Type B pancreatic cell (in vitro differentiated cells): ENCODE measurements at places on chromosomes 5 and 9. TPM values are rescaled to one million over a fixed set of nuclear protein-coding genes. Genes with fewer than 3 reads are reported as not detected.

- H3K4me1 ChIP-seq: no peaks in the 10 kb centered on the region
- peaks cover 44% of the 10 kb centered on the region for H3K36me3 ChIP-seq
- DNase-seq: no peak
- no peaks in the 10 kb centered on the region for H3K27me3 ChIP-seq
Observed at GRCh38 chr5:148428848-148429247, 45.1 kb downstream of the FBXO38 start.

GRCh38 chr9:20355022-20355421, 267.3 kb downstream of the MLLT3 start:
- peak overlapping the region; percentile 60 for H3K4me3 ChIP-seq
- no peaks in the 10 kb centered on the region for H3K27me3 ChIP-seq
- peaks cover 62% of the 10 kb centered on the region for H3K4me1 ChIP-seq
- peaks cover 33% of the 10 kb centered on the region for H3K36me3 ChIP-seq

DNA sequence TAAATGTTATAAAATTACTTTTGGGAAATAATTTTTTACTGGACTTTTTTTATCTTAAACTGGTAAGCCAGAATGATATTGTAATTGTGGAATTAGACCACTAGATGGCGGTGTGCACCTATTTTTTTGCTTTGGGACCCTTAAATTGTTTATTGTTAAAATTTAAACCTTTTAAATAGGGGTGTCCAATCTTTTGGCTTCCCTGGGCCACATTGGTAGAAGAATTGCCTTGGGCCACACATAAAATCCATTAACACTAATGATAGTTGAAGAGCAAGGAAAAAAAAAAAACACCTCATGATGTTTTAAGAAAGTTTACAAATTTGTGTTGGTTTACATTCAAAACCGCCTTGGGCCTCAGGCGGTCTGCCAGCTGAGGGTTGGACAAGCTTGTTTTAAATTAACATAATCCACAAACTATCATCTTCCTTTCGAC, 28.4 kb upstream of the GADD45G start:
- no peak overlapping the region for H3K4me3 ChIP-seq
- H3K4me1 ChIP-seq: no peaks in the 10 kb centered on the region
- H3K27ac ChIP-seq: no peak overlapping the region
- peaks cover 6% of the 10 kb centered on the region for H3K27me3 ChIP-seq

GRCh38 chr5:170362656-170363055, 26.5 kb downstream of the KCNMB1 start:
- DNase-seq: no peak
- peaks cover 23% of the 10 kb centered on the region for H3K4me1 ChIP-seq
- H3K27me3 ChIP-seq: no peaks in the 10 kb centered on the region

DNA sequence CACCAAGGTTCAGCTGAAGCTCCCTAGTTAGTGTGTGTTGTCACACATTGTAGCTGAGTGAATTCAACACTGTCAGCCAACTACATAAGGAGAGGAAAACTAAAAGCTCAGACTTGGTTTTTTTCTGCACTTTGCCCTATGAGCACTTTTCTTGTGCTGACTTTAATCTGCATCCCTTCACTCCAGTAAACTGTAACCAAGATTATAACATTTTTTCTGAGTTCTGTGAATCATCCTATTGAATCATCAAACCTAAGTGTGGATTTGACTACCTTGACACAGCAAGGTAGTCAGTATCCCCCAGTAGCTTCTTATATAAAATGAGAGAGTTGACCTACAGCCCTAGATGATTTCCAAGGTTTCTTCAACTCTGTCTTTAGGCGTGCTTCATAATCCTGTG, 325.0 kb downstream of the AGTPBP1 start:
- no peak overlapping the region for H3K4me3 ChIP-seq
- no peak for DNase-seq
- H3K27me3 ChIP-seq: no peaks in the 10 kb centered on the region
- H3K4me1 ChIP-seq: peaks cover 30% of the 10 kb centered on the region
- H3K36me3 ChIP-seq: no peaks in the 10 kb centered on the region

DNA sequence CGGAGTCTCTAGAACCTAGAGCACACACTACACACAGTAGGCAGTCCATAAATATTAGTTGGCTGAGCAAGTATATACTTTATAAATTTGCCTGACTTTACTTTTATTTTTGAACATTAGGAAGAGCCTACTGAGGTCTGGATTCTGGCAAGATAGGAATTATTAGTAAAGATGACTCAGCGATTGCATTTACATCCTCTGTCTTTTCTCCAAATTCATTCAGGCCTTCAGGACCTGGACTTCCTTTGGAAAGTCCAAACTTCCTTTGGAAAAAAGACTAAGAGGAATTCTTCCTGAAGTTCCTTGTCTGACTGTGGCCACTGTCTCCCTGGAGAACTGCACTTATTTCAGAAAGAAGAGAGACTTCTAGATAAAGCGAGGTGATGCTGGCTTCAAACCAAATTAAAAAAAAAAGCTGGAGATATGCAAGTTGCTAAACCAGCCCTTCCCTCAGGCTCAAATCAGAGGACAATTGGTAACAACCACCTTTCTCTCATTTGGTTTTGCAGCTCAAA, 251.3 kb downstream of the GAS1 start:
- no peaks in the 10 kb centered on the region for H3K27me3 ChIP-seq
- no peak for DNase-seq
- H3K4me3 ChIP-seq: no peak overlapping the region
- H3K36me3 ChIP-seq: no peaks in the 10 kb centered on the region
- H3K4me1 ChIP-seq: peaks cover 7% of the 10 kb centered on the region

DNA sequence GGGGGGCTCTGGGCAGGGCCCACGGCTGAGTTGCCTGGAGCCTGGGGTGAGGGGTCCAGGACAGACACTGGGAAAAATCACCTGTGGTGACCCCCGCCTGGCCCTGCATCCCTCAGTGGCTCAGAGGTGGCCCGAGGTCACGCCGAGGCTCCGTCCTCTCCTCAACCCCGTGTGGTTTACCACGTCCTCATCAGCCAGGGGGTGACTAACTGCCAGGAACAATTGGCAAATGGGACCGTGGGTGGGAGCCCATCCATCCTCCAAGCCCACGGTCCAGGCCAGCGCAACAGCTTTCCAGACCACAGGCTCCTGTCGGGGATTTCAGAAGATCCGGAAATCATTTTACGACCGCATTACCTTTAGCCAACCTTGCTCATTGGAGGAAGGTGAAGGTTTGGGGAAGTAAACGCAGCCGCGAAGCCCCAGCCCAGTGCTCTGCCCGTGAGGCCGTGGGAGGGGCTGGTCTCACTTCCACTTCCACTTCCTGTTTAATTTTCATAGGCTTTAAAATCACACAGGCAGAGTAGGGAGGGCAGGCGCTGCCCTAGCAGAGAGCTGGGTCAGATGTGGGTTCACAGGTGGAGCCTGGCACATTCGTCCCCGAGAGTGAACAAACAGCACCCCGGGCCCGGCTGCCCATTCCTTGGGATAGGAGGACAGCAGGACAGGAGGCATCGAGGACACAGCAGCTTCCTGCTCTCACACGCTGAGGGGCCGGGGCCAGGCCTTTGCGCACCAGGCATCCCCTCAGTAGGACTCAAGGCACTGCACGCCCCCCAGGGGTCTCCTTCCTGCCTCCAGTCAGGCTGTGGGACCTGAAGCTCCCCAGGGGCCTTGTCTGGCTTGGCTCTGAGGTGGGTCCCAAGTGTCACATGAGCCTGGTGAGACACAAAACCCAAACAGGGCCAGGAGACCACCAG, 19.8 kb upstream of the SLC9A3 start:
- no peak overlapping the region for H3K27ac ChIP-seq
- H3K36me3 ChIP-seq: no peaks in the 10 kb centered on the region
- peaks cover 15% of the 10 kb centered on the region for H3K27me3 ChIP-seq
- no peak overlapping the region for H3K4me3 ChIP-seq

- peaks cover 19% of the 10 kb centered on the region for H3K36me3 ChIP-seq
- H3K4me1 ChIP-seq: peaks cover 21% of the 10 kb centered on the region
- no peaks in the 10 kb centered on the region for H3K27me3 ChIP-seq
- H3K4me3 ChIP-seq: peak within 1 kb of the TSS; percentile 90
- H3K27ac ChIP-seq: peak within 1 kb of the TSS; percentile 82
Observed at GRCh38 chr5:138438724-138439476, at the start of gene REEP2. Gene REEP2 (plus strand): TSS chr5:138439057. CDS start chr5:138439209, 152 bp downstream.

- DNase-seq: no peak
- H3K4me3 ChIP-seq: no peak overlapping the region
- H3K27ac ChIP-seq: peak overlapping the region; percentile 71
- H3K36me3 ChIP-seq: no peaks in the 10 kb centered on the region
Observed at GRCh38 chr9:127987103-127987614, 6.4 kb upstream of the EEIG1 start.

DNA sequence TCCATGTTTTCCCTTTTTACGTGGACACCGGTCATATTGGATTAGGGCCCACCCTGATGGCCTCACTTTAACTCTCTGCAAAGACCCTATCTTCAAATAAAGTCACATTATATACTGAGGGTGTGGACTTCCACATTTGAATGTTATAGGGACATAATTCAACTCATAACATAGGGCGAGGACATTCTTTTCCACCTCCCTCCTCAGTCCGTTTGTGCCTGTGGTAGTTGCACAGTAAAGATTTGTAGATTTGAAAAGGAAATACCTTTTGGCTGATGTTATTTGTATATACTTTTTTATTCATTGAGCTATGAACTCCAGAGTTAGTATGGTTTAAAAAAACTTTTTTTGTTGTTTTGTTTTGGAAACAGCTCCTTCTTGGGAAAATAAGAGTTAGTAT, 51.0 kb upstream of the DHFR start:
- H3K4me3 ChIP-seq: no peak overlapping the region
- H3K36me3 ChIP-seq: peaks cover 20% of the 10 kb centered on the region
- no peak for DNase-seq
- H3K27ac ChIP-seq: no peak overlapping the region

DNA sequence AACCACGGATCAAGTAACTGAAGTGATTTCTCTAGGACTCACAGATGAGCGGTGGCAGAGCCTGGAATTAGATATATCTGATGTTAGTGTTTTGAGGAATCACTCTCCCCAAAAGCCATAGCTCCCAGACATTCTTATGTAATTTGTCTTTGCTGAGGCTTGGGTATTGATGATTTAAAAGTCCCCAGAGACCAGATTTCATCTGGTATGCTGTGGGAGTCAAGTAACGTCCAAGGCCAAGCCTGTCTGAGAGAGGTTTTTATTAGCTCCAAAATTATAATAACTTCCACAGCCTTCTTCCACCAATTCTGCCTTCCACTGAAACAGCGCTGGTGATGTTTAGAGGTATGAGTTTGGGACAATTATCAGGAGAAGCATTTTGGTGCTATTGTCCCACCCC, 21.3 kb upstream of the KCNIP1 start:
- H3K27me3 ChIP-seq: peaks cover 18% of the 10 kb centered on the region
- H3K27ac ChIP-seq: no peak overlapping the region
- H3K36me3 ChIP-seq: no peaks in the 10 kb centered on the region

- no peak for DNase-seq
- no peaks in the 10 kb centered on the region for H3K4me1 ChIP-seq
- H3K4me3 ChIP-seq: no peak overlapping the region
- peaks cover 7% of the 10 kb centered on the region for H3K36me3 ChIP-seq
Observed at GRCh38 chr9:136900556-136900955, 14.2 kb downstream of the TRAF2 start.

- H3K27me3 ChIP-seq: no peaks in the 10 kb centered on the region
- H3K4me3 ChIP-seq: no peak overlapping the region
Observed at GRCh38 chr5:121055586-121055985, 591.5 kb downstream of the PRR16 start.

DNA sequence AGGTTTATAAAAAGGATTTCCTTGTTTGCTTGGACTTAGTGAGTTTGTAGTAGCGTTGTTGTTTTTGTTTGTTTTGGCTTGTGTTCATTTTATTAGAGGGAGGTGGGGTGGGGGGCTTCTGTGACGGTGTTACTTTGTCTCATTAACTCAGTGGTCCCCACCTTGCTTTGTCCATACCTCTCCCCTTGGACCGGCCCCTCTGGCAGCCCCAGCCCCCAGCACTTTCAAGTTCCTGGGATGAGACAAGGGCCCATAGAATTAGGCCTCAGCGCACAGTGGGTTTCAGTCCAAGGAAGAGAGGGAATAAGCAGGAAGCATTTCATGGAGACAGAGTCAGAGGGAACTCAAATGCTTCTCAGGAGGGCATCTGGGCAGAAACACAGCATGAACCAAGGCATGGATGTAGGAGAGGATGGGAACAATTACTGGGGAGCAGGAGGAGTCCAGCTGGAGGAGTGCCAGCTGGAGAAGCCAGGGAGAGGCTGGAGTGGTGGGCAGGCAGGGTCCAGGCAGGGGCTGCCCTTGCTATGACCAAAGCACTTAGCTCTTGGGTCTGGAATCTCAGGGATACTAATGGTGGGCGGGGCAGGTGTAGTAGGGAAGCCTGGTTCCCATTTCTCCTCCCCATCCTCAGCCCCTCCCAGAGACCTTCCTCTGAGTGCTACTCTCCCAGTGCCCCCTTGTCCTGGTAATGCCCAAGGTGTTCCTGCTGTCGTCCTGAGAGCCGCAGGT, 23.5 kb upstream of the ENHO start:
- DNase-seq: no peak
- H3K4me3 ChIP-seq: no peak overlapping the region
- peaks cover 50% of the 10 kb centered on the region for H3K27me3 ChIP-seq

DNA sequence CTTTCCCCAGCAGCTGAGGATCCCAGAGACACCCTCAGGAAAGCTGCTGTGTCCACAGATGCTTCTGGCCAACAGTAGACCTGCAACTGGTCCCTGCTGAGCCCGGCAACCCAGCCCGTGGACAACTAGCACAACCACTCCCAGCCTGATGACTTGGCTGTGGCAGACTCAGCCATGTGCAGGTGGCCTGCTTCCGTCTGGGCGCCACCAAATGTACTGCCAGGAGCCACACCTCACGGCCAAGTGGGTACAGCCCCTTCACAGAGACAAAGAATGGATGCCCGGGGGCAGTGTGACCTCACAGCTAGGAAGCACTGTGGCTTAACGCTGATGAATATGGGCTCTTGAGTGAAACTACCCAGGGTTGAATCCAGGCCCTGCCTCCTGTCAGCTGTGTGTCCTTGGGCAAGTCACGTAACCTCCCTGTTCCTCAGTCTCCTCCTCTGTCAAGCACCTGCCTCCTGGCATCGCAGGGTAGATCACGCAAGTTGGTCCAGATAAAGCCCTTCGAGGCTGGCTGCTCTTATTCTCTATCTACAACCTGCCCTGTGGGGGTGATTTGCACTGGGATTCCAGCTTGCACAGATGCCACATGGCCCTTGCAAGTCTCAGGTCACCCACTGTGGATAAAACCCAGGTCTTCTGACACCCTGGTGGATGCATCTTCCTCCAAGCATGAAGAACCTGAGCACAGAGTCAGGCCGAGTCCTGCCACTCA, 225.0 kb downstream of the PBX3 start:
- no peak overlapping the region for H3K27ac ChIP-seq
- peaks cover 3% of the 10 kb centered on the region for H3K27me3 ChIP-seq

- H3K27ac ChIP-seq: no peak overlapping the region
- no peaks in the 10 kb centered on the region for H3K36me3 ChIP-seq
- no peaks in the 10 kb centered on the region for H3K27me3 ChIP-seq
- no peak for DNase-seq
- no peak overlapping the region for H3K4me3 ChIP-seq
Observed at GRCh38 chr9:98357921-98358535, 102.6 kb upstream of the TBC1D2 start.

DNA sequence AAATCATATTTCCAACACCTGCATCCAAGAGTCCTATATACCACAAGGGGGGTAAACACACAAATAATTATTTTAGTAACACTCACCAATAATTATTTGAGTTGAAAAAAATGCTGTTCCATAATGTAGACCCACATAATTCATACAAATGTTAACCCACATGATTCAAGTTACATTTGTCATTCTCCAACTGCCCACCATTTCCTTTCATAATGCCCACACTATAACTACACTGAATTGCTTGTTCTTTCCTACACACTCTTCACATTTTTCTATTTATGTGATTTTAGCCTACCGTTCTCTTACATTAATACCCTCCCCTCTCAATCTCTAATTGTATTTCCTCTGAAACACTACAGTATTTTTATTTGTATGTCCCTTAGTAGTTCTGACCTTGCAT, 35.9 kb upstream of the HK3 start:
- H3K36me3 ChIP-seq: peaks cover 19% of the 10 kb centered on the region
- H3K4me3 ChIP-seq: no peak overlapping the region
- H3K27me3 ChIP-seq: no peaks in the 10 kb centered on the region
- no peak for DNase-seq

MACIR gene
- 19.3 and 20.8 TPM in 2 replicates for total RNA-seq

GABRA1 gene
- 1.8 and 12.3 TPM in 2 replicates for total RNA-seq

FOXD1 gene
- 1.3 and 15.9 TPM in 2 replicates for total RNA-seq

IFNA13 gene
- not detected in 2 replicates for total RNA-seq
